Naive thymus-derived CD4-positive, alpha-beta T cell (primary cell): ENCODE measurements at places on chromosomes 11 and 22.

GRCh38 chr11:116981266-116981885 lies 116.9 kb downstream of the SIK3 start:
- no peak for DNase-seq

DNA sequence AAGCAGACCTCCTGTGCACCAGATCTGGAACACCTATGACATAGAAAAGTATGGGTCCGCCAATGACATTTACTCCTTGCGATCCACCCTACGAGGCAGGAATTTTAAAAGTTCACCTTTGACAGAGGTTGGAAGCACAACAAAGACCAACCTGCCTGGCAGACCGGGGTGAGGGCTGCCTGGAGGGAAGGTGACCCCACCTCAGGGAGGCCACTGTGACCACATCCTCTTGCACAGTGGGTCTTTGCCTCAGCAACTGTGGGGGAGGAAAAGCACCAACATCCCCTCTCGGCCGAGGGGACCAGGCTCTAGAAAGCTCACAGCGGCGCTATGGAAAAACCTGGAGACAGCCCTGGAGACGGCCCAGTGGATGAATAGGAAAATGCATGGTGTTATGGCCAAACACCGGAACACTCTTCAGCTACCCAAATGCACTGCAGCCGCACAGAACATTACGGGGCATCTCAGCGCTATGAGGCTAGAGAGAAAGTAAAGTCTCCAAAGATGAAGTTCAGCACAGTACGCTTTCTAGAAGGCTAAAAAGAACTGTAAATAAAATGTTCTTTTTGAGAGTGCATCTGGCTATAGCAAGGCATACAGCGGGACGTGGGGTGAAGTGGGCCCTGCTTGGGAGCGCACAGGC lies 1.8 kb upstream of the SHISAL1 start:
- DNase-seq = no peak

- DNase-seq = no peak
Measured at GRCh38 chr11:69466039-69466438, 15.4 kb upstream of the LINC01488 start.

GRCh38 chr11:120125024-120125423 lies 12.9 kb downstream of the TRIM29 start:
- no peak for DNase-seq

- DNase-seq = no peak
Measured at GRCh38 chr11:127789927-127790326, 789.4 kb upstream of the KIRREL3 start.

- no peak for DNase-seq
Measured at GRCh38 chr11:63993993-63994392, 7.8 kb downstream of the OTUB1 start.

DNA sequence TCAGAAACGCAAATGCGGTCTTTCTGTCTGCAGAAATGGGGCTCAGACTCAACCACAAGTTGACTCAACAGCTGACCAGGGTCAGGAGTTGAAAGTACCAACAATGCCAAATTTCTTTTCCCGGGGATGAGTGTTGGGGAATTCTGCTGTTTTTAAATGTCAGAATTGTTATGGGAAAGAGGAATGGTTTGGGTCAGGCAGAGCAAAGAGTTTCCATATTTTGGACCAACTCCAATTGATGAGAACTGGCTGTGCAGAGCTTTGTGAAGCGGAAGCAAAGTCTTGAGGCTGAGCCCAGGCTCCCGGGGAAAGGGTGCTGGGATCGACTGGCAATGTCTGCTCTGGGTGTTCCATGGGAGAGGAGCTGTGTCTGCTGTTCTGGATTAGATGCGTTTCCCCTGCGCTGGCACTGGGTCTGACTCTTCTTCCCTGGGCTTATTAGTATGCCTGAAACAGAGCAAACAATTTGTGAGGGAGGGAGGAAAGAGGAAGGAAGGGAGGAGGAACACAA lies 36.2 kb downstream of the TXN2 start:
- DNase-seq = no peak

DNA sequence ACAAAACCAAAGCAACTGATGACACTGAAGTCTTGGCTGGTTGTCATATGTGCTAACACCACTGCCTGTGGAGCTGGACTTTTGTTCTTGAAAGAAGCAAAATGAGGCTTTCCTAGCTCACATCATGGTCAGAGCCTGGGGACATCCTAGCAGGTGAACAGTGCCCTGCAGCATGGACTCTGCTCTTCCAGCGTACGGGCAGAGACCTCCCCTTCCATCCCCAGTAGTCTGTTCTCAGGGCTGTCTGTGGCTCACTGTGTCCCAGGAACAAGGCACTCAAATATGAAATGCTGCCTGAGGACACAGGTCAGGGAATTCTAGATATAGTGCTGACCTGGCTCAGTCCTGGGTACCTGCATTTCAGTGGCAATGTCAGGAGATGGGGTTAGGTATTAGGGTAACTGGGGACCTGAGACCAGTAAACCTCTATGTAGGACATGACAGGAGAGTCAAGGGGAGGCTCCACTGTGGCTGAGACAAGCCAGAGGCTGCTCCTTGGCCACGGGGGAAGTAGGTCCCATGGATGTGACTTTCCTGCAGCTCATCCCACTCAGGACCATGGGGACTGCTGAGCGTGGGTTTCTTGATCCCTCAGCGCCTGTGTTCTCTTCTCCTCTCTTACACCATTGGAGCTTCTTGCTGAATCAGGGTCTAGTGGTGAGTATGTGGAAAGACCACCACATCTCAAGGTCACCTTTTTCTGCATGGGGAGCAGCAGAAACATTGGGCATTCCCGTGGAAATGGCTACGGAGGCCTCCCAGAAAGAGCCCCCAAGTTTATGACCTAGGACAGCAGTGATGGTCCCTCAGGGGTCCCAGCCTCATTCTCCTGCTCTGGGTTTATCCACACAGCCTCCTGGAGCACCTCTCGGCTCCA lies 80.1 kb downstream of the ZNF280B start:
- no peak for DNase-seq

DNA sequence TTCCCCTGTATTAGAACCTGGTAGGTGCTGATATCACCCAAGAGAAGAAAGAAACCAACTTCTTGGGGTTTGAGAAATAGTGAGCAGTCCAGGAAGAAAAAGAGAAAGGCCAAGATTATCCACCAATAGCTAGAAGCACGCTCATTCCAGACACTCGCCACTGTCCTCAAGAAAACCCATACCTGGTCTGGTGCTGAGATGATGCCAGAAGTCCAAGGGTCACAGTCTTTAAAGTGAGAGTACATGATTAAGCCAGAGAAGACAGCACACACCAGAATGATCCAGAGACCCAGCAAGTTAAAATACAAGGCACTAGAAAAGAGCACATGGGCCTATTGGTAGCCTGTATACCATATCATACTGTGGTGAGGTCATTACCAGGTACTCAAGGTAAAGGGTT lies 23.6 kb downstream of the SLC5A12 start:
- no peak for DNase-seq

- no peak for DNase-seq
Measured at GRCh38 chr11:35947437-35947836, 3.6 kb downstream of the LDLRAD3 start.

DNA sequence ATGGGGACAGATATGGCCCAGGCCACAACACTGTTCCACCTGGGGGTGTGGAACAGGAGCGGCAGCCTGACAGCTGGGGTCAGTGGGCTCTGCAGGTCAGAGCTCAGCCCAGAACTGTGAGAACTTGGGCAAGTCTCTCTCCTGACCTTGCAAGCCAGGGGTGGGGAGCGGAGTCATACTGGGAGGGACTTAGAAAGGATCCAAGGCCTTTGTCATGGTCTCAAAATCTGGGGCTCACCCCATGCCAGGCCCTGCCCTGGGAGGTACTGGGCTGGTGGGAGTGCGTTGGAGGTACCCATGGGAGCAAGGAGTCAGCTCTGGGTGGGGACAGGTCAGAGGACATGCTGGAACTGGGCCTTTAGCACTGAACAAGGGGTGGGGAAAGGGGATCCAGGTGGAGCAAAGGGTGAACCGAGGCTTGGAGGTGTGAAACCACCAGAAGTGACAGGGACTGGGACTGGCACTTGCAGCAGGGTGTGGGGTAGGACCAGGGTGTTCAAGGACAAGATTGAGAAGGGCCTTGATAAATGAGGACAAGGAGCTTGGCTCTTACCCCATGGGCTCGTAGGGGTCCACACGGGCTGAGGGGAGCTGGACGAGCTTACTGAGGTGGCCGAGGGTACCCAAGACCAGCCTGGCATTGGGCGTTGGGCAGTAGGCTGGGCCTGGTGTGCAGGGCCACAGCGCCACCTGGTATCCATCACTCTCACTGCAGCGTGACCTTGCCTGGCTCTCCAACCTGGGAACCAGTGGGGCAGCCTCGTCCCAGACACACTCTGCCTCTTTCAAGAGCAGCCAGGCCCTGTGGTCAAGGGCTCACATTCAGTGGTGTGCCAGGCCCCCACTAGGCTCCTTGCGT lies 7.4 kb upstream of the PMM1 start:
- no peak for DNase-seq

DNA sequence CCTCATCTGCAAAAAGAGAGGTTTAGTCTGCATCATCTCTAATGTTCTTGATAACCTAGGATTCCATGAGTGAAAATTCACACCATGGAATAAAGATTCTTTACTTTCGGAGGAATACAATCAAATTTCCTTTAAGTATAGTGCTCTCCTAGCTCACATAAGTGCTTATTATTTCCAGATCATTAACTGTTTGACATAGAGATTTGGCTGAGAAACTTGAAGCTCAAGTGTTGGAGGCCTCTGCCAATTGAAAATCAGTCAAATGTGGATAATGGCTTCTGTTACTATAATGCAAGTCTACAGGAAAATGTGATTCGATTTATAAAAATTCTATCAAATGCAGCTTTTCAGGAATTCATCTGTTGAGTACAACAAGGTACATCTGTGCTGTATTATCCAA lies 144.6 kb downstream of the KIF18A start:
- no peak for DNase-seq

DNA sequence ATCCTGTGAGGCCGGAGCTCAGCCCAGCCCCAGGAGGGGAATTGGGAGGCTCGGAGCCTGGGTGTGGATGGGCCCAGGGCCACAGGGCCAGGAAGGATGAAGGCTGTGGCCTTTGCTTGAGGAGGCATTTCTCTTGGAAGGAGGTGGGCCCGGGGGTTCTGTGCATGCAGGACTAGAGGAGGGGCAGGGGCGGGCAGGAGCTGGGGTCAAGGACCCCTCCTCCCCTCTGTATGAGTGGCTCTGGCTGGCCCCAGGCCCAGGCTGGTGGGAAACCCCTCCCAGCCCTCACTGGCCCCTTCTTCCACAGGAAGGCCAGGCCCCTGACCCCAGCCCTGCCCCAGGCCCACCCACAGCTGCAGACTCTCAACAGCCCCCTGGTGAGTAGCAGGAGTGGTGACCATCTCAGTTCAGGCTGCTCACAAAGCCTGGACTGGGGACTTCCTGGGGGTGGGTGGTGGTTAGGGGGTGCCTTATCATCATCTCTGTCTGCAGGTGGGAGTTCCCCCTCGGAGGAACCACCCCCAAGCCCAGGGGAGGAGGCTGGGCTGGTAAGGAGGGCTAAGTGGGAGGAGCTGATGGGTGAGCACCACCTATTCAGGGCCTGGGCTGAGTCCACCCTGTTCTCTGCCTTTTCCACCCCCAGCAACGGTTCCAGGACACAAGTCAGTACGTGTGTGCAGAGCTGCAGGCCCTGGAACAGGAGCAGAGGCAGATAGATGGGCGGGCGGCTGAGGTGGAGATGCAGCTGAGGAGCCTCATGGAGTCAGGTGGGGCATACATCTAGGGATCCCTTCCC lies 6.0 kb downstream of the KCNK7 start:
- no peak for DNase-seq

GRCh38 chr11:77658213-77659013 lies 20.8 kb upstream of the CLNS1A start:
- no peak for DNase-seq

DNA sequence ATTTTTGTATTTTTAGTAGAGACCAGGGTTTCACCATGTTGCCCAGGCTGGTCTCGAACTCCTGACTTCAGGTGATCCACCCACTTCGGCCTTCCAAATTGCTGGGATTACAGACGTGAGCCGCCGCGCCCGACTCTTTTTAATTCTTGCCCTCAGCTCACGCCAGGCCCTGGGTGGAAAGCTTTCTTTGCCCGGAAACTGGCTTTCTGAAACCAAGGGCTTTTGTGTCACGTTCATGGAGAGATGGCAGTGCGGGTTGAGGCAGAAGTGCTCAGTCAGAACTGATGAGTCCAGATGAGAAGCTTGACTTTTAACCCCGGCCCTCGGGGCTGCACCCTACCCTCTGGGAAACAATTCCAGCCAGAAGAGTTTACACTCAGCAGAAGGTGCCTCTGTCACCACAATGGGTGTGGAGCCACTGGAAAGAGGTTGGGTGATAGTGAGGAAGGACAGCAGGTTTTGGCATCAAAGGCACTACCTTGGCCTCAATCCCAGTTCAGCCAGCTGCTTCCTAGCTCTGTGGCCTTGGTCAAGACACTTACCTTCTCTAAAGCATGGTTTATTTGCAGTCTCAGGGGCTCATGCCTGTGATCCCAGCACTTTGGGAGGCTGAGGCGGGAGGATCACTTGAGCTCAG lies 890 bp upstream of the ARFGAP3 start:
- DNase-seq = no peak

DNA sequence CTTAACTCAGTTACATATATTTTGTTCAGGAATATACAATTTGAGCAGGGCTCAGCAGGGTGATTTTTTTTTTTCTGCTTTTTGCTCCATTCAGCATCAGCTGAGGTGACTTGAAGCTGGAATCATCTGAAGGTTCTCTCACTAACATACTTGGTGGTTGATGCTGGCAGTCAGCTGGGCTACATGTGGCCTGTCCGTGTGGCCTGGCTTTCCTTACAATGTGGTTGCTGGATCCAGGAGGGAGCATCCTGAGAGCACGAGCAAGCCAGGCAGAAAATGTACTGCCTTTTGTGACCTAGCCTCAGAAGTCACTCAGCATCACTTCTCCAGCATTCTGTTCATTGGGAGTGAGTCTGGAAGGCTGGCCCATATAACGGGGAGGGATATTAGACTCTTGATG lies 151.6 kb upstream of the E2F8 start:
- DNase-seq = no peak

- no peak for DNase-seq
Measured at GRCh38 chr11:45778341-45778740, 26.6 kb upstream of the SLC35C1 start.

GRCh38 chr11:95659088-95659487 lies 130.5 kb downstream of the FAM76B start:
- DNase-seq = no peak

GRCh38 chr11:126405374-126405773 lies 49.9 kb downstream of the ST3GAL4 start:
- no peak for DNase-seq

DNA sequence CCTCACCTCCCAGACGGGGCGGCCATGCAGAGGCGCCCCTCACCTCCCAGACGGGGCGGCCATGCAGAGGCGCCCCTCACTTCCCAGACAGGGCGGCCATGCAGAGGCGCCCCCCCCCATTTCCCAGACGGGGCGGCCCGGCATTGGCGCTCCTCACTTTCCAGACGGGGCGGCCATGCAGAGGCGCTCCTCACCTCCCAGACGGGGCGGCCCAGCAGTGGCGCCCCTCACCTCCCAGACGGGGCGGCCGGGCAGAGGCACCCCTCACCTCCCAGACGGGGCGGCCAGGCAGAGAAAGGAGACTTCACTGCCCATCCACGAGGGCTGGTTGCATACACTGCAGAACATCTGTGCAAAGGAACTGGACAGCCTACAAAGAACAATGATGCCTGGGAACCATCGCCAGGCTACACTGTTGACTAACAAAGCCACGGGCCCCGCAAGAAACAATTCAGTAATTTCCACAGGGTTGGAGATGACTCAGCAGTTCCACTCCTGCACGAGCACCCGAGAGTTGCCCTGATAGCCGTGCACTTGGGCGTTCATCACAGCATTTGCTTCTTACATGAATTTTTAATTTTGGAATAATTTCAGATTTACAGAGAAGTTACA lies 58.7 kb downstream of the CTTN start:
- no peak for DNase-seq
